ENCODE measurements at places on chromosomes 5 and 9.

DNA sequence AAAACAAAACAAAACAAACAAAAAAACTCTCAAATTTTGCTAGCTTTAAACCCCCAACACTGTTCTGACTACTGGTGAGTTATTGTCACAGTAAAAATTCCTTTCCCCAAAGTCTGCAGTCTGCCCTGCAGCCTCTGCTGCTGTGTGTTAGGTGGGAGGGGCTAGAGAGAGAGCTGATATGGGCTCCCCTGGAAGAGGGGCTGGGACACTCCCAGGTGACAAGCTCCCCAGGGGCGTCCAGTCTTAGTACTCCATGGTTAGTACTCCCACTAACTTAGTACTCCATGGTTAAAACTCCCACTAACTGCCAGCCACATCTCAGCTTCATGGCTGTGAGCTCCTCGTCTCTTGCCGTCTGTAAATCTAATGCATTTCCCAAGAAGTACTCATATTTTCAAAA lies 191.9 kb downstream of the FANCC start:
- H3K27ac ChIP-seq: no peak overlapping the region
- no peak for DNase-seq
- peaks cover 6% of the 10 kb centered on the region for H3K4me1 ChIP-seq
- peaks cover 3% of the 10 kb centered on the region for H3K36me3 ChIP-seq

- no peak for DNase-seq
- peaks cover 62% of the 10 kb centered on the region for H3K27me3 ChIP-seq
- no peak overlapping the region for H3K4me3 ChIP-seq
These were observed 58.2 kb upstream of the RXRA start for GRCh38 chr9:134267881-134268724.

DNA sequence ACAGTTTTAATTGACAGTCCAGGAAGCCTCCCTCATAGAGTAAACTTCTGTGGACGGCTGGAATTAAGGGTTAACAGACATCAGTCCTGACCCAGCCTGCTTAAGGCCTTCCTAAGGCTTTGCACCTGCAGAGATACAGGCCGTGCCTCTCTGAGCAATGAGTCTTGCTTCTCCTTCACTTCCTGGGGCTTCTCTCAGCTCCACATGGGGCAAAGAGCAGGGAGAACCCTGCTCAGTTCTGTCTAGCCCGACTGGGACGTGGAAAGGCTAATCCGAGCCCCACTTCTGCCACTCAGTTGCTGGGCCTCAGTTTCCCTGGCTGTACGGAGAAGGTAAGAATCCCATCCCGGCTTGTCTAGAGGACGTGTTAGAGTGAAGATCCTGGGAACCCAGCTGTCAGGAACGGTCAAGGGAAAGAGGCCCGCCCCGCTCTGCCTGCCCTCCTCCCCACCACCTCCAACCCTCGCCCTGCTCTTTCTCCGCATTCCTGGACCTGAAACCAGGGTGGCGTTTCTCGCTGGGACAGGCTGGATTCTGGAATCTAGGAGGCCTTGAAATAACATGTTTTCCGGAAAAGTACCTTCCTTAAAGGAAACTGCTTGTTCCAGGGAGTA lies 6.5 kb downstream of the SPAAR start:
- no peaks in the 10 kb centered on the region for H3K27me3 ChIP-seq
- peaks cover 12% of the 10 kb centered on the region for H3K4me1 ChIP-seq
- no peaks in the 10 kb centered on the region for H3K36me3 ChIP-seq
- DNase-seq: no peak
- H3K4me3 ChIP-seq: no peak overlapping the region

GRCh38 chr5:60594715-60595477 lies 105.1 kb downstream of the DEPDC1B start:
- H3K4me3 ChIP-seq: no peak overlapping the region
- H3K4me1 ChIP-seq: no peaks in the 10 kb centered on the region
- DNase-seq: peak; percentile 53

DNA sequence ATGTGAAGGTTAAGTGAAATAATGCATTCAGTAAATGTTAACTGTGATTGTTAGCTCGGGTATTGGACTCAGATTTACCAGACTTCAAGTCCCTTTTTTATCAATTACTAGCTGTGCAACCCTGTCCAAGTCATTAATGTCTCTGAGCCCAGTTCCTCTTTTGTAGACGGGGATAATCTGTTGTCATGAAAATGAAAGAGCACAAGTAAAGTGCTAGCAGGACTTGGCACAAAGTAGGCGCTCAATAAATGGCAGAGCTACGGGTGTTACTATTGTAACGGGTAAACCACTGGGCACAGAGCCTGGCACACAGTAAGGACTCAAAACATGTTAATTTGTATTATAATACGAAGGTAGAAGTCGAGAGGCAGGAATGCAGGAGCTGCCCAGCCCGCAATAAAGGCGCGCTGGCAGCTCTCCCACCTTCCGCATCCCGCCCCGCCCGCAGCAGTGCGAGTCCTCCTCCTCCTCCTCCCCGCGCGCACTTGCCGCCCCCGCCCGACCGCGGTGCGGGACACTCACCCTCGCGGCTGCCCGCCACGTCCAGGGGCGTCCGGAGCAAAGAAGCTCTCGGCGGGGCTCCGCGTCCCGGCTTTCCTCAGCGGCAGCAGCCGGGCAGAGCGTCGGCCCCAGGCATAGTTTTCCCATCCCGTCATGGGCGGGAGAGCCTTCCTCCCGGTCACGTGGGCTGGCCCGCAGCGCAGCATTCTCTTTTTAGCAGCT lies at the start of gene C1QTNF2:
TSS of gene C1QTNF2 (minus strand) at position 637 of the 723 bp plus-strand sequence. CDS start 15,615 bp downstream, outside the sequence.
- H3K27ac ChIP-seq: no peak within 1 kb of the TSS
- H3K4me1 ChIP-seq: peaks cover 7% of the 10 kb centered on the region
- H3K27me3 ChIP-seq: peaks cover 29% of the 10 kb centered on the region
- H3K4me3 ChIP-seq: peak within 1 kb of the TSS; percentile 84

DNA sequence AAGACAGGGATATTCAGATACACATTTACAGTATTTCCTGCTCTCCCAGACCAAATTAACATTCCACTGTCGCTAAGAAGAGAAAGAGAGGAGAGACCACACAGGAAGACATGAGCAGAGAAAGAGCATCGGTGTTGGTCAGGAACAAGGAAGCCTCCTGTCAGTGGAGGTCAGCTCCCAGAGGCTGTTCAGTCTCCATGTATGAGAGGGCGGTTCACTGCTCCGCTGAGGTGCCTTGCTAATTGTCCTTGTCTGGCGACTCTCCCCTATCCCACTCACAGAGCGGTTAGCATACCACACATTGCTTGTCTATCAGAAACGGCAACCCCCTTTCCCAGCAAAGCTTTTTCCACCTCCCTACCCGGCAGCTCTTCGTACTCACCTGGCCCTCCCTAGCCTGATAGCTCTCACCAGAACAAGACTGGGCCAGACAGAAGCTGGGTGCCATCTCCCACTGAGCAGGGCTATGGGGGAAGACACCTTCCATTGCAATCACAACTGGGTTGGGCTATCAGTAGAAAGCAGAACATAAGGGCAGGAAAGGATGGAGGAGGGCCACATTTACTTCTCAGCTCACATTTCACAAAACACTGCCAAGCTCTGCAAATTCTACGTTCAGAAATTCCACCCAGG lies 58.6 kb upstream of the LMNB1 start:
- H3K27me3 ChIP-seq: no peaks in the 10 kb centered on the region
- H3K4me1 ChIP-seq: peaks cover 6% of the 10 kb centered on the region
- H3K36me3 ChIP-seq: no peaks in the 10 kb centered on the region
- peak; percentile 9 for DNase-seq
- no peak overlapping the region for H3K4me3 ChIP-seq

GRCh38 chr9:89969156-89969675 lies 364.4 kb downstream of the GADD45G start:
- DNase-seq: peak; percentile 58
- no peak overlapping the region for H3K27ac ChIP-seq
- H3K27me3 ChIP-seq: no peaks in the 10 kb centered on the region
- no peaks in the 10 kb centered on the region for H3K4me1 ChIP-seq

DNA sequence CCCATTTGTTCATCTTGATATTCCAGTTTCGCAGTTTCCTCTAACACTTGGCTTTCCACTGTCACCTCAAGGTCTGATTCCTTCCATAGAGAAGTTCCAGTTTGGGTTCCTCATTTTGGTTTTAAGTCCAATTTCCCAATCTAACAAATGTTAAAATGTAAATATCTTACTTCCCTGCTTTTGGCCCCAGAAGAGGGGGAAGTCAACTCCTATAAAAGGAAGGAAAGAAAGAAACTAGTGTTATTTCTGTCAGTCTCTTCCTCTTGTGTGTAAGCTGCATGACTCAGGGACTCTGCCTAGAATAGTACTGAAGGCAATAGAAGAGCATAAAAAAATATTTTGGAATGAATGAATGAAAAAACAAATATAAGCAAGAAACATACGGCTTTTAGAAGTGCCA lies 127.5 kb upstream of the CCNG1 start:
- H3K27me3 ChIP-seq: no peaks in the 10 kb centered on the region
- no peaks in the 10 kb centered on the region for H3K36me3 ChIP-seq
- DNase-seq: no peak

DNA sequence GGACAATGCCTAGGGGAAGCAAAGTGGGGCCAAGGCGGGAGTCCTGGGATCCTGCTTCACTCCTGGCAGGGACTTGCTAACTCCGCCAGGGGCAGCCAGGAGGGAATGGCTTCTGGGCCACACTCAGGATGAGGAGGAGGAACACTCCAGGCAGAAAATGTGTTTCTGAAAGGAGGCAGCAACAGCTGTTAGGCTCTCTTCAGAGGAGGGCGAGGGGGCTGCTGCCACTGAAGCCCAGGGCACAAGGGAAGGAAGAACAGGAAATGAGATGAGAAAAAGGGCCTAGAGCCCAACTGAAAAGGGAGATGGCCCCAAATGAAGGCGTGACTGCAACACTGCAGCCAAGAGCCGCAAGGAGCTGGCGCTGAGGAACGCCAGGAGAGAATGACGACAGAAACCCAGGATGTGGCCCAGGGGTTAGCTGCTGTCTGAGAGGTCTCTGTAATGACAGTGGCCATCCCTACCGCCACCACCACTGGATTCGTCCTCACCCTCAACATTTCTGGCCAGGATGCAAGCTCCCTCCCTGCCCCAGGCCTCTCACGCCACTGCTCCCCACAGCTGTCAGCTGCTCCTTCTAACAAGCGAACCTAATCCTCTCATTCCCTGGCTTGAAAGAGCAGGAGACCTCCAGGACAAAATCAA lies 15.8 kb downstream of the PSMB7 start:
- DNase-seq: peak; percentile 52
- H3K4me3 ChIP-seq: no peak overlapping the region
- peaks cover 29% of the 10 kb centered on the region for H3K36me3 ChIP-seq
- no peaks in the 10 kb centered on the region for H3K27me3 ChIP-seq

GRCh38 chr5:175887463-175887862 lies 16.1 kb downstream of the CPLX2 start:
- no peak overlapping the region for H3K27ac ChIP-seq
- H3K27me3 ChIP-seq: peaks cover 15% of the 10 kb centered on the region
- H3K4me1 ChIP-seq: peaks cover 14% of the 10 kb centered on the region
- DNase-seq: no peak

DNA sequence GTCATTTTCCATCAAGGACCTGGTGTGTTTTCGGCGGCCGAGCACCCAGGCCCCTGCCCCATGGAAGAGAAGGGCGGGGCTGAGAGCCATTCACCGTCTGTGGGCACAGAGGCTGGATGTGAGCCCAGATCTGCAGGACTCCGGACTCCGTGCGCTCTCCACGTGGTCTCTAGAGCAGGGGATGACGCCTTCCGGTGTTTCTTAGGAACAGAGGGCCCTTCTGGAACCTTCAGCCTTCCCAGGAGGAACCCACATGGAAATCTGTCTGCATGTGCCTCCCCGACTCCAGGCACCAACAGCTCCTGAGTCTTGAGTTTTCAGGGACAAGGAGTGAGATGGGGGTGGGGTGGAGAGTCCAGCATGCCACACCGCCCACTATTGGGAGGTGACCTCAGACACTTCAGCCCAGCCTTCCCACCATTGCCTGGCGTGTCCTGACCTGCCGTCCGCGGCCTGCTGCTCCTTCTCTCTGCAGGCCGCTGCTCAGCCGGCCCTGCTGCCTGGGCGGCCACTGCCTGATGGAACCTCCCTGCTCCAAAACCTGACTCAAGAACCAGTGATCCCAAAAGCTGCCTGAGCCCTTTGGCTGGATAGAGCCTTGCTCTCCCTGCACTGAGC lies 2.4 kb upstream of the RXRA start:
- no peaks in the 10 kb centered on the region for H3K27me3 ChIP-seq
- H3K4me1 ChIP-seq: peaks cover 47% of the 10 kb centered on the region
- H3K4me3 ChIP-seq: no peak overlapping the region
- peak; percentile 59 for DNase-seq

DNA sequence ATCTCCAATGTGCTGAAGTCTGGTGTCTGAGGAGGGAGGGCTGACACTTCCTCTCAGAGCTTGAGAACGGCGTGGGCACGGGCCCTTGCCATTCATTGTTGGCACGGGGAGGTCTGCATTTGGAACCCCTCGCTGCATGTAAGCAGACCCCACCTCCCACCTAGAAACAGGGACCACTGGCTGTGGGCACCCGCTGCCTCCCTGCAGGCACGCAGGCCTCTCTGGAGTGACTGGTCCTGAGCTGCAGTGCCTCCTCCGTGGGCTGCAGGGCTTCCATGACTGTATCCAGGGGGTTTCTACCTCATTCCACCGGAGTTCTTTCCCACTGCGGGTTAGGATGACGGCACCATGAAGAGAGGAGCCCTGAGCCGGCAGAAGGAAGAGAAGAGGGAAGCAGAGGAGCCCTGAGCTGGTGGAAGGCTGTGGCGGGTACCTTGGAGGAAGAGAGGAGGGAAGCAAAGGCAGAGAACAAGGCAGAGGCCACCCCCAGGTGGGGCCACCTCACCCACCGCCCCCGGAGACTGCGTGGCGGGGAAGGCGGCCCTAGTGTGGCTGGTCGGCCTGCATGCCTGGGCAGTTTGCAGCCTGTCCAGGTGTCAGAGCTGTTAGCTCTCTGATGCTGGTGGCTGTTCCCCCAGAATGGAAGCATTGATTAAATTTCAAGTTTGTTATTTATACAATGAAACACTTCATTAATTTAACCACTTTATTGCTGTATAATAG lies 74.9 kb upstream of the CACNA1B start:
- no peak overlapping the region for H3K27ac ChIP-seq
- no peak overlapping the region for H3K4me3 ChIP-seq

GRCh38 chr5:9865574-9865973 lies 235.4 kb upstream of the TAS2R1 start:
- H3K4me1 ChIP-seq: peaks cover 3% of the 10 kb centered on the region
- no peak overlapping the region for H3K4me3 ChIP-seq
- no peak for DNase-seq
- no peaks in the 10 kb centered on the region for H3K36me3 ChIP-seq
- no peak overlapping the region for H3K27ac ChIP-seq

DNA sequence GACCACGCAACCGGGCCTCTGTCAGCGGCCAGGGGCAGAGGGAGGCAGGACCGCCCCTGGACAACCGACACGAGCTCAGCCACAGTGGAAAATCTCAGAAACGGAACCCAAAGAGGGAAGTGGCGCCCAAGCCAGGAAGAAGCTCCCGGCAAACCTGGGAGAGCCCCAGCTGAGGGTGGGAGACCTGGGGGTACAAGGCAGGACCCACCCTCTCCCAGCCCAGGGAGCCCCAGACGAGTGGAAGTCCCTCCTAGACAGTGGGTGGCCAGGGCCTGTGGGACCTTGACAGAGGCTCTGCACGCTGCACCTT lies 3.0 kb downstream of the SLC12A7 start:
- H3K4me1 ChIP-seq: peaks cover 27% of the 10 kb centered on the region
- DNase-seq: no peak
- H3K27me3 ChIP-seq: peaks cover 27% of the 10 kb centered on the region
- no peak overlapping the region for H3K27ac ChIP-seq
- H3K36me3 ChIP-seq: no peaks in the 10 kb centered on the region
